ENCODE measurements at places on chromosomes 1 and 21.

DNA sequence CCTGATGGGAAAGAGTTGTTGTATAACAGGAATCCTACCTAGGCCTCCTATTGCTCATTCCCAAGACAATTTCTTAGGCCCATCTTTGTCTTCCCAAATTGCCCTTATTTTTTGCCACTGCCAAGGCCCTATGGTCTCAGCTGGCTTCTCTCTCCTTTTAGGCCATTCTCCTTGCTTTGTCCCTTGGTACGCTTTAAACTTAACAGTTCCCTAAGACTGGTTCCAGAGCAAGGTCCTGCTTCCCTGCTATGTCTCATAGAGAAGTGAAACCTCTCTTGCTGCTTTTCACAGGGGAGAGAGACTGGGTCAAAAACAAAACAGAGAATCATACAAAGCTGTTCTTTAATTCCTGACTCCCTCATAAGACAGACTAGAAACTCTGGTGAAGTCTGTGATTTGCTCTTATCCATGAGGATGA lies 77.1 kb downstream of the XCL2 start:
- DNase-seq = no peak

DNA sequence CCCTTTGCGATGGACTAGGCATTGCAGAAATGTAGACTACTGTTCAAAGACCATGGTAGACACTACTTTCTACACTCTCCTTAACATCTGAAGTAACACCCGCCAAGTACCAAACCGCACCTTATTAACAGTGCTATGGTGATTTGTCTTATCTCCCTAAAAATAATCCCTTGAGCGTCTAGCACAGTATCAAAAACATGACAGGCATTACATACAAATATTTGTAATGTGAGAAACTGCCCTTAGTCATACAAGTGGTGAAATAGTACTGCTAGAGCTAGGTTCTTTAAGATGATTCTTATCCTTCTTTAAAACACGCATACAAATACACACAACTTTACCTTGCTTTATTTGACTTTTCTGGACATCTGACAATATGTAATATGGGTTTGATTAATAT lies 27.2 kb downstream of the PUM1 start:
- DNase-seq = peak; percentile 53

DNA sequence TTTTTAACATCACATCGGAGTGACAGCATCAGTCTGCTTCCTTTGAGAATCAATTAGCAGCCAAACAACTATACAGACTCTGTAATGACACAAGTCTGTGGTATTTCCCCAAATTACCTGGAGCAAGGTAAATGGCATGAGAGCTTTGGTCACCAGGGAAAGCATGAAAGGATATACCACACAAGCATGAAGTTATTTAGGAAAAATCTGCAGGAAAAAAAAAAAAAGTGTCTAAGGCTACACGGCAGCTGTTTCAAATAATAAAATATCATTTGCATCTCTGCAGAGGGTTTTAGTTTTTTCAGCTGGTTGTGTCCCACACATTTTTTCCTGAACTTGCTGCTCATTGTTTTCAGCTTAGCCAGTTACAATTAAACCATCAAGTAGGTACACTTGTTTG lies 234.7 kb downstream of the TTLL7 start:
- no peak for DNase-seq

- DNase-seq = peak; percentile 61
These were observed 575 bp downstream of the RRAGC start for GRCh38 chr1:38858833-38859560.

DNA sequence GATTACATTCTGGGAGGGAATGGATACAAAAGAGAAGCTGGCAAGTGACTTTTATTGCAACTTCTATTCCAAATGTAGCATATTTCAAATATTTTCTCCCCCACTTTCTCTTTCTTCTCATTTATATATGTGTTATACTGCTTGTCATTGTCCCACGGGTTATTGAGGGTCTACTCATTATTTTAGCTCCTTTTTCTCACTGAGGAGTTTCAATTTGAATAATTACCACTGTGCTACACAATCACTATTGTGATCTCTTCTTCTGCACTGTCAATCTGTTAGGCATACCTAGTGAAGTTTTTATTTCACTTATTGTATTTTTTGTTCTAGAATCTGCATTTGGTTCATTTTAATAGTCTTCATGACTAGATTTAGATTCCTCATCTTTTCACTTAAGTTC lies 339.7 kb downstream of the PTPRC start:
- no peak for DNase-seq

- DNase-seq = peak; percentile 79
These were observed 16.6 kb downstream of the HIVEP3 start for GRCh38 chr1:41902159-41902577.

GRCh38 chr1:184634296-184634695 lies 120.4 kb downstream of the EDEM3 start:
- no peak for DNase-seq

DNA sequence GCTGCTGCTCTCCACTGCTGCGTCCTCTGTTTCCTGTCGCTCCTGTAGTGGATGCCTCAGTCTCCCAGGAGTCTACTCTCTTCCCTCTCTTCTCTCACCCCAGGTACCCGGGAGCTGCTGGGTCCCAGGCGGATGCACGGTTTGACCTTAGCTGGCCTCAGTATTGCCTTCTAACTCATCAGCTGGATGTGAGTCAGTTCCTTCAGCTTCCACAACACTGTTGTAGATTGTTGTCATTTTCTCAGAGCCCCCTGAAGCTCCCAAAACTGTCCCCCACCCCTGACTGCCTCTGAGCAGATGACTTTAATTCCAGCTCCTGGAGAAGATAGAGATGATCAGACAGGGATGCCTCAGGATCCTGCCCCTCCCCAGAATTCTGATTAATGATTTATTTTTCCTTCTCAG lies 7.2 kb downstream of the CNIH3 start:
- DNase-seq = peak; percentile 68
